ENCODE measurements at places on chromosomes 11 and 22.

- peaks cover 55% of the 10 kb centered on the region for H3K36me3 ChIP-seq
- peak; percentile 43 for DNase-seq
- H3K4me1 ChIP-seq = peaks cover 34% of the 10 kb centered on the region
- H3K4me3 ChIP-seq = no peak overlapping the region
- H3K27ac ChIP-seq = peak overlapping the region; percentile 42
Observed at GRCh38 chr11:3095712-3096361, 38.6 kb upstream of the CARS1 start.

GRCh38 chr11:85517272-85517671, 109.9 kb downstream of the DLG2 start:
- no peak for DNase-seq
- H3K4me3 ChIP-seq = no peak overlapping the region
- H3K4me1 ChIP-seq = no peaks in the 10 kb centered on the region
- H3K27ac ChIP-seq = no peak overlapping the region
- no peaks in the 10 kb centered on the region for H3K27me3 ChIP-seq

- no peak overlapping the region for H3K4me3 ChIP-seq
- peaks cover 49% of the 10 kb centered on the region for H3K4me1 ChIP-seq
- no peak for DNase-seq
- H3K27ac ChIP-seq = peak overlapping the region; percentile 77
Observed at GRCh38 chr11:94924612-94925011, 48.7 kb downstream of the CWC15 start.

GRCh38 chr22:42229455-42230149, 40.9 kb downstream of the TCF20 start:
- H3K4me3 ChIP-seq = no peak overlapping the region
- peaks cover 30% of the 10 kb centered on the region for H3K4me1 ChIP-seq
- DNase-seq = no peak
- no peaks in the 10 kb centered on the region for H3K27me3 ChIP-seq
- H3K27ac ChIP-seq = no peak overlapping the region

DNA sequence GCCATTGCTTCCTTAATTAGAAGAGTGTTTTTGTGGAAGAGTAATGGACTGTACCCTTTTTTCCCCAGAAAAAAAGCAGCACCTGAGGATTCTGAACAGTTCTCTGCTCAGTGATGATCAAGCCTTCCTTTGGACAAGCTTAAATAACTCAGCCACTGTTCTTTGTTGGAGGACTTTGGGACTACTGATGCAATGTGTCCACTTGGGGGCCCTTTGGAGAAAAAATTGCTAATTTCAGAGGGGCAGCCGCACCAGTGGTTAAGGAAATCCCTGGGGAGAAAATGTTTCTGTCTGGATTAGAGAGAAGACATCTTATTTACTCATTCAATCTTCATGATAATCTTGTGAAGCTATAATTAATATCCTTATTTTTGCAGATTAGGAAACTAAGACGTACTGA, 5.3 kb upstream of the KMT2A start:
- no peaks in the 10 kb centered on the region for H3K27me3 ChIP-seq
- DNase-seq = no peak
- H3K4me3 ChIP-seq = no peak overlapping the region
- no peak overlapping the region for H3K27ac ChIP-seq

DNA sequence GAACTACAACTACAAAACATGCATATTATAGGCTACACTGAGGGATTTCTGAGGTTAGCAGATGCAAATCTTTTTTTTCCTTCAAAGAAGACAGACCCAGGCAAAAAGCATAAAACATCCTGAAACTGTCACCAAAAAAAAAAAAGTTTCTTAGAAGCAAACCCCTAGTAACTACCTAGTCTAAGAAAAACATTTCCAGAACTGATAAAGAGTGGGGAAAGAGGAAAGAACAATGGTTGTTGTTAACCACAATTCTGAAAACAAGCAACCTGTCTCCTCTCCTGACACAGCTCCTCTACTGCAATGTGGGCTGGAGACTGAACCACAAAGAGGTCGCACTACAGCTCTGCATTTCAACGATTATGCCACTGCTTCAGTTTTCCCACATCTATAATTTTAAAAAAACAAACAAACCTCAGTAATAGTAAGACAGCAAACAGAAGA, 15.0 kb downstream of the DENND5A start:
- no peak overlapping the region for H3K27ac ChIP-seq
- no peak for DNase-seq
- H3K4me3 ChIP-seq = no peak overlapping the region
- H3K36me3 ChIP-seq = peaks cover 8% of the 10 kb centered on the region
- H3K4me1 ChIP-seq = peaks cover 30% of the 10 kb centered on the region
- H3K27me3 ChIP-seq = no peaks in the 10 kb centered on the region

- no peaks in the 10 kb centered on the region for H3K4me1 ChIP-seq
- no peaks in the 10 kb centered on the region for H3K36me3 ChIP-seq
- H3K27me3 ChIP-seq = no peaks in the 10 kb centered on the region
- no peak overlapping the region for H3K4me3 ChIP-seq
- no peak overlapping the region for H3K27ac ChIP-seq
- DNase-seq = no peak
Observed at GRCh38 chr11:6812390-6813005, 13.0 kb upstream of the OR6A2 start.

DNA sequence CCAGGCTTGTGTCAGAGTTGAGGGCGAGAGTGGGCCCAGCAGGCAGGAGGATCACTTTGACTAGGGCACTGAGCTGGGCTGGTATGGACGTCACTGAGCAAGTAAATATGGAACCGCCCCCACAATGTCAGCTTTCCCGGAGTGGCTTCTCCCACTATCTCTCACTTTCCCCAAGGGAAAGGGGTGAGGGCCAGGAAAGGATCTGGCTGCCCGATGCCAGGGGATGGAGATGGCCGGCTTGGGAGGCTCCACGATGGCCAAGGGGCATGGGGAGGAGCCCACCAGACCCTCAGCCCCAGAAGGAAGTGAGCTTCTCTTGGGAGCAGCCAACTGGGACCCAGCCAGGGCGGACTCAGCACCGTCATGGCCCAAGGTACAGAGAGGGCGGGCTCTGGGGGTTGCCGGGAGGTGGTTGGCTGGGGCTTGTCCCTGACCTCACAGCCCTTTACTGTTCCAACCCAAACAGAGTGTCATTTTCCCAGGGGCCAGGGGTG, 8.7 kb downstream of the PRDM11 start:
- DNase-seq = no peak
- H3K4me1 ChIP-seq = peaks cover 22% of the 10 kb centered on the region
- no peaks in the 10 kb centered on the region for H3K36me3 ChIP-seq
- H3K27me3 ChIP-seq = no peaks in the 10 kb centered on the region
- no peak overlapping the region for H3K4me3 ChIP-seq

- DNase-seq = no peak
- H3K27ac ChIP-seq = no peak overlapping the region
- no peaks in the 10 kb centered on the region for H3K4me1 ChIP-seq
Observed at GRCh38 chr11:97973352-97973857, 1047.3 kb upstream of the CNTN5 start.

- DNase-seq = peak; percentile 79
- H3K4me3 ChIP-seq = peak overlapping the region; percentile 69
- no peaks in the 10 kb centered on the region for H3K27me3 ChIP-seq
- no peaks in the 10 kb centered on the region for H3K36me3 ChIP-seq
- peaks cover 43% of the 10 kb centered on the region for H3K4me1 ChIP-seq
- peak overlapping the region; percentile 94 for H3K27ac ChIP-seq
Observed at GRCh38 chr11:74749127-74749964, 697 bp downstream of the RNF169 start.

GRCh38 chr11:75878933-75879332, 63.9 kb downstream of the UVRAG start:
- H3K36me3 ChIP-seq = peaks cover 16% of the 10 kb centered on the region
- H3K27ac ChIP-seq = no peak overlapping the region
- no peak for DNase-seq
- no peaks in the 10 kb centered on the region for H3K4me1 ChIP-seq

- no peaks in the 10 kb centered on the region for H3K27me3 ChIP-seq
- DNase-seq = no peak
- H3K4me1 ChIP-seq = peaks cover 93% of the 10 kb centered on the region
- peaks cover 16% of the 10 kb centered on the region for H3K36me3 ChIP-seq
- peak overlapping the region; percentile 71 for H3K27ac ChIP-seq
Observed at GRCh38 chr11:64850979-64851567, 6.6 kb upstream of the CDC42BPG start.

GRCh38 chr11:65792456-65792855, 5.6 kb downstream of the OVOL1 start:
- DNase-seq = no peak
- peaks cover 18% of the 10 kb centered on the region for H3K27me3 ChIP-seq
- no peaks in the 10 kb centered on the region for H3K36me3 ChIP-seq

DNA sequence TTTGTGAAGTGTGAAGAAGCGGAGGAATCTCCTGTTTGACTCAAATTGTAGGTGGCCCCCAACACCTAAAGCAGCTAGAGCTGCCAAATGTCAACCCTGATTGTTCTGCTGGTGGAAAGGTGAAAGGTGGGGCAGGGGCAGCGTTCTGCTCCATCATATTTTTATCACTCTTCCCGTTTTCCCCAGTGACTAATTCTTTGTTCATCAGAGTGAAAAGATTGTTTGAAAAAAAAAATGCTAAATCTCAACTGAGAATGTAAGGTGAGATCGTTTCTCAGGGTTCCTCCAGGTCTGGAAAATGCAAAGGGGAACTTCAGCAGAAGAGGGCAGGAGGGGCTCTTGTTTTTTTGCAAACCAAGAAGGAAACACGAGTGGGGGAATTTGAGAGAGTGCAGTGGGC, 137.7 kb downstream of the MN1 start:
- peaks cover 10% of the 10 kb centered on the region for H3K4me1 ChIP-seq
- no peak for DNase-seq
- no peak overlapping the region for H3K27ac ChIP-seq

GRCh38 chr11:4539603-4540219, 5.3 kb upstream of the OR52M1 start:
- no peak overlapping the region for H3K4me3 ChIP-seq
- H3K27ac ChIP-seq = no peak overlapping the region
- DNase-seq = peak; percentile 62

GRCh38 chr11:9691865-9692264, 28.0 kb downstream of the SWAP70 start:
- no peak overlapping the region for H3K4me3 ChIP-seq
- peaks cover 59% of the 10 kb centered on the region for H3K4me1 ChIP-seq
- H3K36me3 ChIP-seq = peaks cover 22% of the 10 kb centered on the region
- H3K27ac ChIP-seq = no peak overlapping the region

DNA sequence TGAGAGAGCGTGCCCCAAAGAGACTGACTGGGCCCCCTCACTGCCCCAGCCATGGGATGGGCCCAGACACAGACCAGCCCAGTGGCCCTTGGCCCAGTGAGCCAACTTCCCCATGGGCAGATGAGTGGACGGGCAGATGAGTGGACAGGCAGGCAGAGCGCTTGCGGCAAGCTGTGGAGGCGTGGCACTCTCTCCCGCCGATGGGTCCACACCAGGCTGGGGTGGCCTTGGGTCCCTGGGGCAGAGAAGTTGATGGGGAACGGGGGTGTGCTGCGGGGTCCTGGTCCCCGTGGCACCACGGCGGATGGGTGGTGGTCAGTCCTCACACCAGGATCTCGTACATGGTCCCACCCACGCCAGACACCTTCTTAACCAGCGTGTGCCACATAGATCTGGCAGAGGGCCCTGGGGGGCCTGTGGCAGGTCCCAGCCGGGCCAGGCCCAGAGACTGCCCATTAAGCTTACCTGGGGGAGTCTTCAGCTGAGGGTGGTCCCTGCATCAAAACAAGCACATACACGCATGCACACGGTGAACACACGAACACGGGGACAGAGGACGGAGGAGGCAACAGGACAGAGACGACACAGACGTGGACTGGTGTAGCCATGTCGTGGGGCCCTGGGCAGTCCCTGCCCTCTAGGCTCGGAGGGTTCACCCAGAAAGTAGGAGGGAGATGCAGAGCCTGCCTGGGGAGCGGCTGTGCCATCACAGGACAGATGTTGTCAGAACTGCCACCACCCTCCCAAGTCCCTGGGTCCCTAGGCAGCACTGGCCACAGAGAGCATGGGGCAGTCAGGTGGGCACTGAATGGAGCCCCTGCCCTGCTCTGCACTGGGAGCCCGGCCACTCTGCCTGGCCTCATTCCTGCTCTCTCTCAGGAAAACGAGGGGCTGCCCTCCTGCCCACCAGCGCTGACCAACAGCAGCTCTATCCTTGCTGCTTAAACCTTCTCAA, 182.2 kb downstream of the IGLL1 start:
- peaks cover 6% of the 10 kb centered on the region for H3K27me3 ChIP-seq
- H3K27ac ChIP-seq = no peak overlapping the region

DNA sequence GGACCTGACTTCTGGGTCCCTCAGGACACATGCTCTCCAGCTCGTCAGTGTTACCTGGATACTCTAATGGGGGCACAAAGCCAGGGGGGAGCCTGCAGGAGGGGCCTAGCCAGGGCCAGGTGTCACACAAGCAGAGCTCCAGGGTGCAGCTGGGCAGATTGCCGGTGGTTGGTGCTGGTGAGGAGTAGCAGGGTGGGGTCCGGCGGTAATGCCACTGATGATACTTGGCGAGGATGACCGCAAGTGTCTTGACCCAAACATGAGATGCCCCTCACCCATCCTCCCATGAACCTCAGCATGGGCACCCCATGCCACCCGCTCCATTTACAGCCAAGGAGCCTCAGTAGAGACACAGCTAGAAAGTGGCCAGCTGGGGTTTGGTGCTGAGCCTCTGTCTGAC, 15.1 kb upstream of the KCNQ1OT1 start:
- H3K4me3 ChIP-seq = no peak overlapping the region
- H3K27ac ChIP-seq = no peak overlapping the region
- no peaks in the 10 kb centered on the region for H3K4me1 ChIP-seq
- no peak for DNase-seq
- H3K27me3 ChIP-seq = no peaks in the 10 kb centered on the region

GRCh38 chr22:34225278-34225677, 305.0 kb upstream of the LARGE1 start:
- DNase-seq = no peak
- no peaks in the 10 kb centered on the region for H3K4me1 ChIP-seq
- no peak overlapping the region for H3K4me3 ChIP-seq
- no peaks in the 10 kb centered on the region for H3K36me3 ChIP-seq
- no peak overlapping the region for H3K27ac ChIP-seq
- no peaks in the 10 kb centered on the region for H3K27me3 ChIP-seq

- H3K27ac ChIP-seq = no peak within 1 kb of the TSS
- H3K4me1 ChIP-seq = peaks cover 8% of the 10 kb centered on the region
- H3K36me3 ChIP-seq = no peaks in the 10 kb centered on the region
- DNase-seq = no peak
Observed at GRCh38 chr11:36598051-36598450, at the start of gene RAG2. Gene RAG2, minus strand, starts transcription at chr11:36598236. Its CDS starts 4,068 bp downstream, at chr11:36594168.

DNA sequence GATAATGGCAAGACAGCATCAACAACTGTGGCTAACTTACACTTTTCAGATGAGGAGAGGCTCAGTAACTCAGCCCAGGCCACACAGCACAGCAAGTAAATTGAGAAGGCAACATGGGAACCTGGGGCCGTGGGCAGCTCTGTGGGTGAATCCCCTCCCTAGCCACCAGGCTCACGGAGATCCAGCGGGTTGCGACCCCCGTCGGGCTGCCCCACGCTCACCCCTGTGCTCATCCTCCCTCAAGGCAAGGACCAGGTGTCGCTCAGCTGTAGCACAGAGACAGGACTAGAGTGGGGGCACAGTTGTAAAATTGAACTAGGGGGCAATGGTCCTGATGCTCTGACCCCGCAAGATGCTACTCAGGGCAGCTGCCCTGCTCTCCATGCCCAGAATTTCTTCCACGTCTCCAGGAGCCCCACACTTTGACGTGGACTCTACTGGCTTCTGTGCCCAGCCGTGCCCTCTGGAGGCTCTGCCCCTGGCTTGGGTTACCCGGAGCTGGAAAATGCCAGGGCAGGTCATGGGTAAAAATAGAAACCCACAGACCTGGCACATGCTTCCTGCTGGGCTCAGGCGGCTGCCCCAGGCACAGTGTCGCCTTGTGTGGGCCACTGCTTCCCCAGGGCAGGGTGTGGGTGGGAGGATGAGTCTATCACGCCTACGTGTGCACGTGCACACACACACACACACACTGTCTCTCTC, 9.0 kb downstream of the TUBA8 start:
- no peak for DNase-seq
- no peaks in the 10 kb centered on the region for H3K36me3 ChIP-seq
- H3K4me1 ChIP-seq = no peaks in the 10 kb centered on the region
- H3K27ac ChIP-seq = no peak overlapping the region
- no peak overlapping the region for H3K4me3 ChIP-seq
